Right ventricle myocardium inferior (tissue), 1 donor: ENCODE measurements at places on chromosomes 3 and 15. TPM values are rescaled to one million over a fixed set of nuclear protein-coding genes. Genes with fewer than 3 reads are reported as not detected.

DNA sequence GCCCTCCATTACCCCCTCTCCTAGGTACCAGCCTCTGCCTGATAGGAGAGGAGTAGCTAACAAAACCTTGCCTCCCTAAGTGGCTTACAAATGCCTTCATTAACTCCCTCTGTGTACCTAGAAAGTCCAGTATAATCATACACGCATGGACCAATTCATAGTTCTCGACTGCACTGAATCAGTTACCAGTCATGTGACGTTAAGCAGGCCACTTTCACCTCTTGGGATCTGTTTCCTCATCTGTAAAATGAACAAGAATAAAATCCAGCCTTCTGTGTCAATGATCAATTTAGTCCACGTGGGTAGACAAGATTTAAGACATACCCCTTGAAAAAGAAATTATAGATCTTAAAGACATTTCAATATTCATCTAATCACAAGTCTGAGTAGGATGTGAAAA, 72.2 kb downstream of the TRIM69 start:
- no peak for DNase-seq

DNA sequence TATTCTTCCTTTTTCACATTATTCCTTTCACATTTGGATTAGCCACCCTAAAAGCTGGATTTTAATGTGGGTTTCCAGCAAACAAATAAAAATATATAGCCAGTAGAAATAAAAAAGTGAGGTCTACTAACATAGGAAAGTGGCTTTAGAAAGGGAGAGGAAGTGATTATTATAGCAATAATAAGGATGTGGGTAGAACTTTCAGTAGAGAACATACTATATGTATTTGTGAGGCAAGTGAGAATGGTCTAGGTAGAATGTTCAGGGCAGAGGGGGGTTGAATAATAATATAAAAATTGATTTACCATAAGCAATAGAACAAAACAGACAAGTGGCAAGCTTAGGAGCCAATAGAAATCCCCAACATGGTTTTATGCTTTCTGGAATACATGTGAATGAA, 88.6 kb downstream of the NR1I2 start:
- no peak for DNase-seq

- no peak for DNase-seq
Observed at GRCh38 chr3:29758434-29759322, 477.8 kb downstream of the RBMS3 start.

GRCh38 chr15:32096916-32097617, 66.8 kb downstream of the CHRNA7 start:
- DNase-seq: no peak

GRCh38 chr3:52925405-52926313, 28.3 kb upstream of the STIMATE start:
- DNase-seq: no peak

DNA sequence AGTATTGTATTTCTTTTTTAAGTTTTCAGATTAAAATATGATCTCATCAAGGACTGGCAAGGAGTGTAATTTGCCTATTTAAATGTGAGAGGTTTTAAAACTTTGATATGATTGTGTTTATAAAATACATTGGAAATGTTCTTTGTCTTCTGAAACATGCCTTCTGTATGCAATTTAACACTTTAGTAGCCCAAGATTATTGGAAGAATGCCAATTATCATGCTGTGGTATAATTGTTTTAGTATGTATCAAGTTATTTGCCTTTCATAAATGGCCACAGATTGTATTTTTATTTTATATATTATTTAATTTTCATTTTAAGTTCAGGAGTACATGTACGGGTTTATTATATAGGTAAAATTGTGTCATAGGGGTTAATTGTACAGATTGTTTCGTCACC, 31.7 kb downstream of the ECT2 start:
- DNase-seq: no peak

The TMEM207 gene
- not detected for total RNA-seq

The TM4SF18 gene
- 15.8 TPM for total RNA-seq

The NTRK3 gene
- 5.1 TPM for total RNA-seq
